Stimulated activated CD8-positive, alpha-beta memory T cell treated with anti-CD3 and anti-CD28 coated beads, Interleukin-7, amount 100 ng/mL, for 24 hours (primary cell): ENCODE measurements at places on chromosomes 5 and 9.

DNA sequence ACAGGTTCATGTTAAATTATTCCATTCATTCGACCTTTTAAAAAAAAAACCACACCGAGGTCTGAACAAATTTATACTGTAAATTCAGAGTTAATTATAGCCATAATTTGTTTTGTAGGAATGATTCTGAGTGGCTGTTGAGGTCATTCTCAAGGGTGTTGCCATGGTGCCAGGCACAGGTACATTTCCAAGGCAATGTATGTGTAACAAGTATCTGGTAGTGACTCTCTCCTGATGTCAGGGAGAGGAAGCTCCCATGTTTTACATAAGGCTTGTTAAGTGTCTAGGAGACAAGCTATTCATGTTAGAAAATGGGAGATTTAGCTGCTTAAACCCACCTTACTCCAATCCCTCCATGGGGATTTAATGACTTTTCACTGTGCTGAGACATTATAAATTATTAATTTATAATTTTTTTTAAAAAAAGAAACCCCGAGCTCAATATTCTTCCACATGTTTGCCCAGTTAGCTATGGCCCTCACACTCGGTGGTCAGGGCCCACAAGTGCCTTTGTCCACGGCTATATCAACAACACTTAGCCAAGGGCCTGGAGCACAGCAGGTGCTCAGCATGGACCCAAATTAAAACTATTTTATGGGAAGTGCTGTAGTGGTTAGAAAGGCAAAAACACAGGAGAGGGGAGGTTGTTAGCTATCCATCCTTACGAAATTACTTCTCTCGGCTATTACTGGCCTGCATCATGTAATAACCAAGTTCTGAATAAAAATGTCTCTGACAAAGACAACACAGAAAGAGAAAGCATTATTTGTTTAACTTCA, 154.6 kb upstream of the GNA14 start:
- DNase-seq, result no peak

GRCh38 chr5:119402555-119402954, 46.7 kb downstream of the TNFAIP8 start:
- no peak for DNase-seq

- no peak for DNase-seq
Measured at GRCh38 chr9:107638521-107639310, 149.1 kb upstream of the KLF4 start.

DNA sequence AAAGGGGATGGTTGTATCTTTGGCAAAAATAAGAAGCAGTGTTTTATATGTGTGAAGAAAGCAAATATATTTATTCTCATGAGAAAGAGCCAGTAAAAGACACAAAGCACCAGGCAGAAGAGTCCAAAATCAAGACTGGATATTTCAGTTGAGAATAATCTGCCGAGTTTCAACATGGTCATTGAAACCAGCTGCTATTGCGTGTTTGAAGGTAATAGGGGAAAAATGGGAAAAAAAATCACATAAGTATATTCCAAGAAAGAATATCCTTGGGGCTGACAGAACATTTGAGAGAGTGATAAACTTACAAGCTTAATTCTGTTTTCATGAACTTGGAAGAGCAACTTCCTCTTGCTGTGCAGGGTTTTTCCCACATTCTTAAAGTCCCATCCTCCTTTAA, 79.9 kb downstream of the ISOC1 start:
- DNase-seq, result no peak

GRCh38 chr5:16104961-16105360, 74.6 kb downstream of the MARCHF11 start:
- DNase-seq, result no peak

- no peak for DNase-seq
Measured at GRCh38 chr9:104784098-104784497, 20.2 kb downstream of the NIPSNAP3B start.

DNA sequence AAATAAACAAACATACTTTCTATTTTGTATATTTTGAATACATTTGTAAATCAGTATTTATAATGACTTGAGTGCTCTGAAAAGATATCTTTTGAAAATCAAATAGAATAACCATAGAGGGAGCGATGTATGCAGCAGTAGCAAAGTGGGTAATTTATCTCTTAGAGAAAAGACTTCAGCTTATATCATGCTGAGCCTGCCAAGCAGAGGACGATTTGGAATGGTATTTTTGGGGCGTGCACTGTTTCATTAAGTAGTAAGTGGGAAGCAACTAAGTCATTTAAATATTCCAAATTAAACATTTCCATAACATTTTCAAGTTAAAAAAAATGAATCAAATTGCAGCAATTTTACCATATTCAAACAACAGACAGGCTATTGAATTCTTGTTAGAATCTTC, 147.6 kb downstream of the CDH10 start:
- DNase-seq, result no peak
